ENCODE measurements at places on chromosomes 13 and 19. TPM values are rescaled to one million over a fixed set of nuclear protein-coding genes. Genes with fewer than 3 reads are reported as not detected.

The POU4F1 gene
- total RNA-seq = 0.18 TPM

The ERF gene
- 52.6 TPM for total RNA-seq

The CYP4F22 gene
- total RNA-seq = 1.4 TPM

The TMEM59L gene
- total RNA-seq = 0.13 TPM

The CD37 gene
- 299 TPM for total RNA-seq

The IL12RB1 gene
- total RNA-seq = 66.1 TPM

The PSG7 gene
- not detected for total RNA-seq

The CAMSAP3 gene
- 0.13 TPM for total RNA-seq

The KCNRG gene
- 0.30 TPM for total RNA-seq

The F10 gene
- not detected for total RNA-seq

The SGCG gene
- total RNA-seq = not detected

The HSH2D gene
- 110 TPM for total RNA-seq

The AP2S1 gene
- total RNA-seq = 116 TPM

The PRODH2 gene
- total RNA-seq = not detected

The KLF12 gene
- 32.7 TPM for total RNA-seq

The THSD8 gene
- 25.5 TPM for total RNA-seq

The CEACAM8 gene
- not detected for total RNA-seq

The METTL21C gene
- not detected for total RNA-seq

The ANKLE1 gene
- total RNA-seq = 8.2 TPM

The ADGRE3 gene
- total RNA-seq = not detected

The PRRG2 gene
- 1.0 TPM for total RNA-seq

The ZNF382 gene
- 11.8 TPM for total RNA-seq

The SHC2 gene
- total RNA-seq = not detected

The PCDH9 gene
- 0.05 TPM for total RNA-seq

The PGLYRP2 gene
- total RNA-seq = 0.08 TPM

The FCAR gene
- not detected for total RNA-seq

The AXL gene
- total RNA-seq = 0.60 TPM

The PAN3 gene
- 40.1 TPM for total RNA-seq
